ENCODE measurements at places on chromosomes 4 and X.

- no peak for DNase-seq
Measured at GRCh38 chr4:7759216-7759615, 180.4 kb downstream of the AFAP1 start.

- no peak for DNase-seq
Measured at GRCh38 chrX:148457279-148457678, 43.1 kb upstream of the AFF2 start.

DNA sequence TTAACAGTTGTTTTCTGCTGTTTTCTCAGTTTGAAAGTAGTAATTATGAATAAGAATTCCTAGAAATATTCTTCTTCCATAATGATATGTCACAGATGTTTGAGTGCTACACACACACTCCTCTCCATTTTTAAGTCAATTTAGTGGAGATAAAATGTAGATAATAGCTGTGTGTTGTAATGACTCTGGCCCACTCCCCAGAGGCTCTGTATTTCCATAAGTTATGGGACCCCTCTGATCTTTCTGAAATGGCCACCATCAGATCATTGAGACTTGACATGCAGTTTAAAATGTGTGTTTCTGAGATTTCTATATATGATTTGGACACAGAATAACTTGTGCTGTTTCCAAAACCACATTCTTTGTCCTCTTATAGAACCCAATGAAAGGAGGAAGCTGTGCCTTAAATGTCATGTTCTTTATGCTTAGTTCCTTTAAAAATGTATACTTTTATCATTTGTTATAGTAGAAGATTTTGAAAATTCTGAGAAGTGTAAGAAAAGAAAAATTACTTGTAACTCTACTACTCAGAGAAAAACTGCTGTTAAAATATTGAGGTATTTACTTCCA is 46.4 kb downstream of the GAB1 start:
- DNase-seq = no peak

DNA sequence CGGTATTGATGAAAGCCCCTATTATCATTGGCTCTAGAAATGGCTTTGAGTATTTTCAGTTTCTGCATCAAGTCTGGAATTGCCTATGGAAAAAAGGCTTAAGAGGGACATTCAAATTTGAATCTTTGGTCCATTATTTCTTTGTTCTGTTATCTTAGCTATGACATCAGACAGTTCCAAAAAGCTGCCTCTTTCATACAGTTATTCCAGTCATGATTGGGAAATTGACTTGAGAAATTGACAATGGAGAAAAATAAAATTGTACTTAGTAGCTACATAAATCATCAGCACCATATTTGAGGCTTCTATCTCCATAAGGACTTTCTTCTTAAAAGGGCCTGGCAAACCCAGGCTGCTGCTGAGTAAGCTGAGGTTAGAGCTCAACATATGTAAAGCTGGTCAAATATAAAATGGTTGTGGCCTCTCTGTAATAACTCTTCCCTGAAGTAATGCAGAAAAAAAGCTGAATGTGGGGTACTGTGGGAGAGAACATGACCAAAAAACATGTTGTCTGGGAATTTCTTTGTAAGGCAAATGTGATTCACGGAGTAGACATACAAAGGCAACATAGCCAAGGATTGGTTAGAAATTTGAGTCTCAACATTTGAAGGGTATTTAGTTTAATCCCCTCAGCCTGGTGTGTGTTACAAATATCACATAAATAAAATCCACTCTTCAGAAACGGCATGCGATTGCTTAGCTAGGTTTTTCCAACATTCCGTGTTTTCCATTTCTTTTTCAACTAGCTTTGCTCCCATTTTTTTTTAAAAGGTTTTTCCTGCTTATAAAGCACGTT is 100.9 kb downstream of the LNX1 start:
- DNase-seq = no peak
